ENCODE measurements at places on chromosomes 2 and 18.

GRCh38 chr2:96737831-96738230 lies 2.0 kb downstream of the LMAN2L start:
- no peak for DNase-seq

- DNase-seq, result no peak
Measured at GRCh38 chr2:164910101-164910899, 45.0 kb downstream of the SLC38A11 start.

DNA sequence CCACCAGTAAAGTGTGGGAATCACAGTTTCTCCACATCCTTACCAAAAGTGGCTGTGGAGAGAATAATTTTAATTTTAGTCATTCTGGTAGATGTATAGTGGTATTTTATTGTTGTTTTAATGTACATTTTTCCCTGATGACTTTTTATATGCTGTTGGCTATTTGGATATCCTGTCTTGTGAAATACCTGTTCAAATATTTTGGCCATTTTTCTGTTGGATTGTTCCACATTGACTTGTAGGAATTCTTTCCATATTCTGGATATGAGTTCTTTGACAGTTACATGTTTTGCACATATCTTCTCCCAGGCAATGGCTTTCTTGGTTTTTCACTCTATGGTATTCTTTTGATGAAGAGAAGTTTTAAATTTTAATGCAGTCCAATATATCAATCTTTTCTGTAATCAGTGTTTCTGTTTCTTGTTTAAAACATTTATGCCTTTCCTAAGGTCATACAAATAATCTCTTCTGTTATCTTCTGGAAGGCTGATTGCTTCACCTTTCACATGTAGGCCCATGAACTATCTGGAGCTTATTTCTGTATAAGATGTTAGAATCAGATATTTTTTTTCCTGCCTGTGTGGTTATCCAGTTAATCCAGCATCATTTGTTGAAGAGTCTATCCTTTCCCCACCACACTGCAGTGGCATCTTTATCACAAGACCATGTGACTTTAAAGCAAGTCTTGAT lies 19.0 kb downstream of the AFTPH start:
- no peak for DNase-seq

DNA sequence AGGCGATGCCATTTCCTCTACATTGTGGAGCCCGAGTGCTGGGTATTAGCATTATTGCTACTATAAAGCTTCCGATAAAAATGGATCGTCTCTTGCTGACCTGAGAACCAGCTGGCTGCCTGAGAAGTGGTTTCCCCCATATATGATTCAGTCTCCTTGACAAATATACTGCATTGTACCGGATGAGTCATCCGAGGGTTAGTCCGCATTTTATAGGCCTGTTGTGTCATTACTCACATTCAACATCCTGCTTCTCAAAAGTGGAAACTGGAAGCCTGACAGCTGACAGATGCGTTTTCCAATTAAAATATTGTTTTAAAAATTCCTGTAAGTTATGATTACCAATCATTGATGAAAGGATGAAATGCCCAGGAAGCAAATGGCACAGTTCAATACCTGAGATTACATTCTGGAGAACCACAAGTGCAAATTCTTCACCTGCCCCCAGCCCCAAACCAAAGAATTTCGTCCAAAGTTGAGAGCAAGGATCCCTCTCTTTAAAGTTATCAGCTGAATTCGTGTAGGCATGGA lies 65.7 kb downstream of the SPRED2 start:
- peak; percentile 96 for DNase-seq

GRCh38 chr2:30422444-30423040 lies 24.5 kb upstream of the LCLAT1 start:
- DNase-seq, result peak; percentile 61

DNA sequence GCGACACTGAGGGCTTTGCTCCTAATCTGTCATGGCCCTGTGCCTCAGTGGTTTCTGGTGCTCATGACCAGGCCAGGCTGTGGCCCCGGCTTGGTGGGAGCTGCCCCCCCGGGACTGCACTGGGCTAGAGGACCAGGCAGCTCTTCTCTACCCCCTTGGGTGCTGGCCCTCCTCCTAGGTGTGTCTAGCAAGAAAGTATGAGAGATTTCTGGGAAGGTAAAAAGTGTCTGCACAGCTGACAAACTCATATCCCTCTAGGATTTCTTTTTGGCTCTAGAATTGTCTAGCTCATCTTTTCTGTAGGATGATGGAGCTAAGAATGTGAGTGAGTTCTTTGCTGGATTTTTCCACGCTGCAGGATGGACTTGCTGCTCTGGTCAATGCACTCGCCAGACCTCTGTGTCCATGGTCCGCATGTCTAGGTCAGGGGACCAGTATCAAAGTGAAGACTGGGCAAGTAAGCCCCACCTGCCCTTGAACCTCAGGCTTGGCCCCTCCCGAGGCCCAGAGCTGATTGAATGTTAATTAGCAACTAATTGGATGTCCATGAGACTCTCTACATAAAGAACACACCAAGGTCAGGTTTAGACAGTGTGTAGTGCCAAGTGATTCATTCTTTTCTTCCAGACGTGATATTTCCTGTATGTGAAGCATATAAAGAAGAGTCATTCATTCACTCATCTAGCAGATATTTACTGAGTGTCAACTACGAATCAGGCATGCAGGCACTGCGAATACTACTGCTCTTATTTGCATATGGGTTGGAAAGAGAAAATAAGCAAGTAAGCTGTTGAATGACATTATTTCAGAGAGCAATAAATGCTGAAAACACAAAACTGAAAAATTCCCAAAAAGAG lies 15.6 kb upstream of the PSD4 start:
- no peak for DNase-seq

GRCh38 chr2:111005821-111006220 lies 114.9 kb upstream of the BCL2L11 start:
- no peak for DNase-seq

GRCh38 chr2:74653589-74653984 lies 460 bp upstream of the SEMA4F start:
- DNase-seq, result no peak

- DNase-seq, result no peak
Measured at GRCh38 chr2:217166241-217166850, 306.5 kb upstream of the TNP1 start.

DNA sequence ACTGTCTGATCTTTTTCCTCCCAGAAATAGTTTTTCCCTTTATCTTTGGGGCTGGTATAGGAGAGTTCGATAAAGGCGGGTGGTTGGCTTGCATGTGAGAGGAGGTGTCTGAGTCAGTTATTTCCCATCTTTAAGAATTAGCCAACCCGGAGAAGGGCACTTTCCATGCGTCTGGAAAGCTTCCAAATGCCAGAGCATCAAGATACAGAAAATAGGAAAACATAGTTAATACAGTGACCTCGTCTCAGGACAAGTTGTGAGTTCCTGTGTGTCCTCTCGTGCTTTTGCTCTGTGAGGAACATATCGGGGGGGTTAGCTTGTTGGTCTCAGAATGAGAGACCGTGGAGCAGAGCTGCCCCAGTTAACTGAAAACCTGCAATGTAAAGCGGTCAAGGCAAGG lies 18.7 kb upstream of the PUM2 start:
- no peak for DNase-seq

- DNase-seq, result no peak
Measured at GRCh38 chr2:191358325-191359025, 113.3 kb downstream of the MYO1B start.

GRCh38 chr18:74728586-74728985 lies 130.9 kb downstream of the ZNF407 start:
- DNase-seq, result no peak

GRCh38 chr2:200348897-200349563 lies 42.5 kb downstream of the SPATS2L start:
- DNase-seq, result no peak

DNA sequence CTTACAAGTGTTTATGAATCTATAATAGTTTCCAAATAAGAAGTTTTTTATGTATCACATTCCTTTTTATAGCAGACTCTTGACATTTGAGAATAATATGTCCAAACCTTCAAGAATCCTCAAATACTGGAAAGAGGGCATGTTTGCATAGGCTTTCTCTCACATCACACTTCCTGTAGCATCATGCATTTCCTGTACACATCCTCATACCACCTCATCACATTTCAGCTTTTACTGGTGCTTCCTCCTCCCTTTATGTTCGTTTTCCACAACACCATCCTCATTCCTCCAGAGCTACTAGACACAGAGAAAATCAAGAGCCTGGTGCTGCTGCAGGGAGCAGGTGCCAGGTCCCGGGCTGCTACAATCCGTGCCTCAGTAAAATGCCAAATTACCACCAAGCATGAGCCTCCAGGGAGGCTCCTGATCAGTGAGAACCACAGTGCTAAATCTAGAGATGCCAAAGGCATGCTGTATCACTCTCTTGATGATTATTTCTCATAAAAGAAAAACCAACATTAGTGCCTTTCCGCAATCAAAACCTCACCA lies 137.7 kb upstream of the CYP1B1 start:
- peak; percentile 15 for DNase-seq

DNA sequence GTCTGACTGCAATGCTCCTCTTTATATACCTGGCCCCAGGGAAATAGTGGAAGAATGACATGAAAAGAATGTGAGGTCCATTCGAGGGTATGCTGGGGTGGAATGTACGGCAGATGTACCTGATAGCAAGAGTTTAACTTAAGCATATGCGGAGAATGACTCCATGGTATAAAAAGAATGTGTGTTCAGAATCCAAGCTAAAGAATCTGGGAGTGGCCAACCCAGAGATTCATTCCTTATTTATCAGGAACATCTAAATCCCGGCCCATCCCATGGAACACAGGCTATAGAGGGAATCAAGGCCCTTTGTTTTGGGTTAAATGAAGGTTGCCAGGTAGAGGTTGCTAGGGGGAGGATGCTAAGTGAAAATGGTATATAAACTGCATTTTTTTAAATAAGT lies 150.0 kb downstream of the ZNF385B start:
- no peak for DNase-seq

- no peak for DNase-seq
Measured at GRCh38 chr2:146576339-146577111, 1268.3 kb upstream of the ACVR2A start.

DNA sequence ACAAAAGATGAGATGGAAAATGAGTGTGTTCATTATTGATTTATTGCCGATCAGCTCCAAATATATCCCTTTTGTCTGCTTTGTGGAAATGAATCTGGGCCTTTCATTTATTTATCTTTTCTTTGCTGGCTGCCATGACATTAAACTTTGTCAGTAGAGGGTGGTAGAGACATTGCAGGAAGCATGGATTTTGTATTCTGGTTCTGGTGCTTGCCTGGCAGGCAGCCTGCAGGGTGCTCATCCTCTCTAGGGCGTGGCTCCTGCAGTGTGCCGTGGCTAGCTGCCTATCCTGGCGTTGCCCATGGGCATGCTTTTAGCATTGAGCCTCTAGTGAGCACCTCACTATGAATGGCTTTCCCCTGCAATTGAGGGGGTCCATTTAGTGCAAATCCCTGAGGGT lies 593.1 kb downstream of the RNF144A start:
- peak; percentile 14 for DNase-seq

DNA sequence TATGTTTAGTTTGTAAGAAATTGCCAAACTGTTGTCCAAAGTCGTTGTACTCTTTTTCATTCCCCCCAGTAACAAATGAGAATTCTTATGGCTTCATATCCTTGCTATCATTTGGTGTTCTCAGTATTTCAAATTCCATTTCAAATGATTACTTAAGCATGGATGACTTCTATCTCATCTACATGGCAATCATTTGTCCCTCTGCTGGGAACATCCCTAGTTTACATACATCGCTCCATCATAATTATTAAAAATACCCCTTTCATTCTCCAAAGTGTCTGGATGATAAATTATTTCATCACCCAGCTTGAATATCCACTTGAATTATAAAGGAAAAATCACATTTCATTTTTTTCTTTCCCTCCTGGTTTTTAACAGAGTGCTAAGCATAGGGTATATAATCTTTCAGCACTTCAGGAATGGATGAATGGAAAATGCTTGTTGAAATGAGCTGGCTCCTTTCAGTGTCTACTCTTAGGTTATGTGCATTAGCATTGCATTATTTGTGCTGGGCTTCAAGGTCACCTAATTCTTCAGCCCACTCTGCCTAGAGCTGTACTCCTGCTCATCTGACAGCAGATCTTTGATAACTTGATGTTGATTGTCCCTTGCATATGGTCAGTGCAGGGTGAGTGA lies 33.1 kb downstream of the XIRP2 start:
- DNase-seq, result no peak

- DNase-seq, result no peak
Measured at GRCh38 chr2:46827274-46828134, 88.1 kb downstream of the MCFD2 start.

GRCh38 chr2:159998961-159999360 lies 63.5 kb downstream of the PLA2R1 start:
- no peak for DNase-seq

DNA sequence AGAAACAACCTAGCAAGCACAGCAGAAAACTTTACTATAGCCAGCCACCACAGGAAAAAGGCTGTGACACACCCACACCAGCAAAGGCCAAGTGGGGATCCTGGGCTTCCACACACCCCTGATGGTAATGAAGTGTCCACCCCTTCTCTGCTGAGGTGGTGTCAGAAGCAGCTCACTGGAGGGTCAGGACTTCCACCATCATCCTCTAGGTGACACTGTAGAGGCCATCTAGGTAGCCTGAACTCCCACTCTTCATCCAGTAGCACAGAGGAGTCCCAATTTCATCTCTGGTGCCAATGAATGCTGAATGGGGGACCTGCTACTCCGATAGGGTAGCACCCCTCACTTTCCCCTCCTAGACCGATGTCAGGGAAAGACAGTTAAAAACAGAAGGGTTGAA lies 1544.4 kb downstream of the LRP1B start:
- peak; percentile 63 for DNase-seq

GRCh38 chr2:63698786-63699548 lies 110.2 kb downstream of the MDH1 start:
- DNase-seq, result peak; percentile 93

DNA sequence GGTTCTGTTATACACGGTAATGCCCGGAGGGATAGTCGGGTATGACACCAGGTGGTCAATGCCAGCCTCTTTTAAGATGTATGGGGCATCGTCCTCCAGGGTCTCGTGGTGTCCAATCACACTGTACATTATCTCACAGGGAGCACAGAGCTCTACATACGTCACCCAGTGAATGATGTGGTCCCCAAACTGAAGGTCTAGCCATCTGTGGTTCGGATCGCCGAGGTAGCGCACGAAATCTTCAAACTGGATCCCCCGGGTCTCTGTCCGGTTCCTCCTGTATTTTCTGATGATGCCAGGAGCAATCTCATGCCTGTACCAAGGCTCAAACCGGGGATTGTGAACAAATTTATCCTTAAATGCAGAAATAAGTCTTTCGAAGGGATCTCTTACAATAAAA lies 24.1 kb downstream of the CHST10 start:
- DNase-seq, result no peak

DNA sequence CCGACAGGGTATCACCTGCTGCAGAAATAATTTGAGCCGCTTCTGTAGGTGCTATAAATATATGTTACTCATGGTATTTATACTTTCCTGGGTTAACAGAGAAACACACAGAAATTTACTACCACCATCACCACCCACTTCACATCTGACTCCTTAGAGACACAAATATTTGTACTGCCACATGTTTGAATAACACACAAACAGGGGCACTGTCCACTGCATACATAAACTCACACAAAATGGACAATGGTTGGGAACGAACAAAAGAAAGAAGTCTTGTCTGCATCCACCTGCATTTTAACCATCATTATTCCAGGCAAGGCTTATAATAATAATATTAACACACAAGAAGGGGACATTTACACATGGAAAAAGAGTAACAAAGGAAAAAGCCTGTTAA lies 24.0 kb downstream of the IMMT start:
- DNase-seq, result no peak

GRCh38 chr18:76056471-76057110 lies 438.5 kb downstream of the ZNF516 start:
- DNase-seq, result no peak

All from A549 (cell line).